Stimulated activated CD8-positive, alpha-beta memory T cell treated with anti-CD3 and anti-CD28 coated beads, Interleukin-2, amount 100 ng/mL, for 48 hours (primary cell): ENCODE measurements at places on chromosomes 7 and 10.

DNA sequence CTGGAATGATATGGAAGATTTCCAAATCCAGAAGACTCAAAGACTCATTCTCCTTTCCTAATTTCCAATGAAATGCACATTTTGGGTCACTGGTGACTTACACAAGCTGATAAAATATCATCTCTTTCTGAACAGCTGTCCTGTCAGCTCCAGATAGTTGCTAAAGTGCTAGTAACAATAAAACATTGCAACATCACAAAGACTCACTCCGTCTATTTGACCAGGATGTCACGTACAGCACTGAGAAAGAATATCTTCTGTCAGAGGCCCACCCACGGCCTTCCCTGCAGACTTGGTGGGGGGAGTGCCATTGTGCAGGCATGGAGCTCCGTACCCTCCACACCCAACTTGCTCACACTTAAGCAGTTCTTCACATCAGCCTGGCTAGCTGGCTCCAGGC, 78.9 kb upstream of the EGR2 start:
- no peak for DNase-seq

- no peak for DNase-seq
Observed at GRCh38 chr7:342681-343216, 52.8 kb downstream of the FOXL3 start.

- no peak for DNase-seq
Observed at GRCh38 chr7:127654404-127655394, 2.7 kb downstream of the SND1 start.

GRCh38 chr7:20778063-20778721, 8.5 kb downstream of the SP8 start:
- no peak for DNase-seq

DNA sequence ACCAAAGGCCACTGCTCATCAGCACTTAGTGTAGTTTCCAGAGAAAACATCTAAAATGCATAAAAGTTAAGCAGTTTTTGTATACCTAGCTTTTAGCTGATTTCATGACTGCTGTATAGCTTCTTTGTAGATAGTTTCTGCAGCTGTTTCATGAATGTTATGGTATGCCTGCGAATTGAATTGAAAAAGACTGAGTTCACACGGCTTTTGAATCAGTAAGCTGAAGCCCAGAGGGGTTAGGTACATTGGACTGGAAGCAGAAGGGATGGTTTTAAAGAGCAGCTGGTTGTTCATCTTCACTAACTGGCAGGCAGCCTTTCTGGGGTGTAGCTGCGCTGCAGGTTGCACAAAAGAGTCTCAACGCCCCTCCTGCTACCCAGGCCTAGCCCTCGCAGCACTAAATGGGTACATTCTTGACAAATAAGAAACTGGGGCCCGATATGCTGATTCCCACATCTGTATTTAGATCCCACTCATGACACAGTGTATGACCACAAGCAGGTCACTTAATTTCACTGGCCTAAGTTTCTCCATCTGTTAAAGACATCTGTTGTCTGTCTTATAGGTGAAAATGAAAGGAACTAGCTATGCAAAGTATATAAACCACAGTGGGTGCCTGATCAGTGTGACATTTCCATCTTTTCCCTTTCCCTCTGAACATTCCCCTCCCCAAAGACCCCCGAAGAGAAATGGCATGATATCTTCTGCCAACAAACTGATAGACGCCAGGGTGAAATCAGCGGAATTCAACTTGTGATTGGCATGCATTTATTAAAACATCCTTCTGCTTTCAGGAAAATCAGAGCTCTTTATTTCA, 85.9 kb upstream of the AGBL3 start:
- DNase-seq = no peak
